ENCODE measurements at places on chromosomes 13 and 19.

GRCh38 chr13:51785712-51786424, 18.1 kb downstream of the DHRS12 start:
- DNase-seq = no peak

- no peak for DNase-seq
These were observed 53.6 kb downstream of the TDRD12 start for GRCh38 chr19:32773126-32773525.

DNA sequence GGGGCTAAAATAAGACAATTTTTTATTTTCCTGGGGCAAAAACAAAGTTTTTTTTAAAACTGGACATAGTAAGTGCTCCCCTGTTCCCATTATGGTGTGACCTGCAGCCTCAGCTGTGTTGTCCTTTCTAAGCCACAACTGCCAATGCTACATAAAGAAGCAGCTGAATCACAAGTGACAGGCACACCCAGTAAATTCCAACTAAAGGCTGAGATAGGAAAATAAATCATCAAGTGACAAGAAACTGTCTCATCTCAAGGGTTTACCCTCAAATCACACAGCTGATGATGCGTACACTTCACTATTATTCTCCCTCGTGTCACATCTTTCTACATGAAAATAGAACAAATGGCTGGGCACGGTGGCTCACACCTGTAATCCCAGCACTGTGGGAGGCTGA, 28.7 kb downstream of the STK24 start:
- peak; percentile 38 for DNase-seq

GRCh38 chr13:98401934-98402333, 175.0 kb downstream of the STK24 start:
- no peak for DNase-seq

GRCh38 chr13:24040835-24041234, 119.7 kb upstream of the SPATA13 start:
- no peak for DNase-seq

GRCh38 chr19:47099576-47100050, 14.0 kb downstream of the ZC3H4 start:
- no peak for DNase-seq

DNA sequence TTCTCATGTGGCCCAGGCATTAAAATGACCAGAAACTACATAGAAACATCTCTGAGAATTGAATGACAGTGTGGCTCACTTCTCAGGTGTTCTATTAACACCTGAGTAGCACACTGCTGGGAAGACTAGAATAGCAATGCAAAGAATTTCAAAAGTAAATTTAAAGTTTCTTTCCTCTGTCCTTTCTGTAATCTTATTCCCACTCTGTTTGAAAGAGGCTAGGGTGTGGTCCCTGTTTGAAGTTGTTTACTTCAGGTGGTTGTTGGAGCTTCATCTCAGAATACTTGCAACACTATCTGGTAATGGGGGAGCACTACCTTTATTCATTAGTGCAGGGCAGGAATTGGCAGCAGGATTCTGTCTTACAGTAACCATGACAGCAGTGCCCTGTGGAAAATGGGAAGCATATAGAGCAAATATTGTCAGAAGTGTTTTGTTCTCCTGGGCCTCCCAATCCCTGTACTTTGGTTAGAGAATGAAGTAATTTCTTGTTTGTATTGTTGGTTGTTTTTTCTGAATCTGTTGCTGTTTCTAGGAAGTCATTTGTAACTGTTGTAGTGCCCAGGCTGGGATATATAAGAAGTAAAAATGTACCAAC, 1210.2 kb upstream of the ATXN8OS start:
- no peak for DNase-seq

GRCh38 chr13:95509521-95510310, 42.8 kb upstream of the CLDN10 start:
- peak; percentile 26 for DNase-seq

DNA sequence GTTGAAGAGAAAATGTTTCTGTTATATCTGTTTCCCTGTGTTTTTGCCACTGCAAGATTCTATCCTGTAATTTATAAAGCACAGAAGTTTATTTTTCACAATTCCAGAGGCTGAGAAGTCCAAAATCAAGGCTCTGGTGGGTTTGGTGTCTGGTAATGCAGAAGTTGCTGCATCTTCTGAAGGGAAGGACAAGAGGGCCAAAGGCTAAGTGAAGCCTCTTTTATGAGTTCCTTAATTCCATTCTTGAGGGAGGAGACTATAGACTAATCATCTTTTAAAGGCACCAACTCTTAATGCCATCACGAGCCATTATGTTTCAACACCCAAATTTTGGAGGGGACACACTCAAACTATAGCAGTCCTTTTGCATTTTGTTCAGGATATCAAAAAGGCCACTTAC, 34.1 kb upstream of the WDFY2 start:
- DNase-seq = no peak

Data from hepatic stellate cell (primary cell).